ENCODE measurements at places on chromosomes 7 and 10.

- no peak for DNase-seq
These were observed 25.3 kb upstream of the PWWP2B start for GRCh38 chr10:132371641-132372081.

DNA sequence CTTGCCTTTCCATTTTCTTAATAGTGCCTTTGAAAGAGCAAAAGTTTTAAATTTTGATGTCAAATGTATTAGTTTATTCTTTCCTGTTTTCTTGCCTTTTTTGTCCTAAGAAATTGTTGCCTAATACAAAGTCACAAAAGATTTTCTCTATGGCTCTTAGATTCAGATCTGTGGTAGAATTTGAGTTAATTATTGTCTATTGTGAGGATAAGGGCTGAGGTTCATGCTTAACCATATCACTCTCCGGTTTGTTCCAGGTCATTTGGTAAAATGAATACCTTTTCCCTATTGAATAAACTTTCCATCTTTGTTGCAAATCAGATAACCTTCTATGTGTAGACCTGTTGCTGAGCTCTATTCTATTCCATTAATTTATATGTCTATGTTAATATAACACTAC, 96.0 kb downstream of the NOD1 start:
- no peak for DNase-seq

- DNase-seq, result peak; percentile 54
These were observed 25.5 kb downstream of the PRR15 start for GRCh38 chr7:29588900-29589696.

DNA sequence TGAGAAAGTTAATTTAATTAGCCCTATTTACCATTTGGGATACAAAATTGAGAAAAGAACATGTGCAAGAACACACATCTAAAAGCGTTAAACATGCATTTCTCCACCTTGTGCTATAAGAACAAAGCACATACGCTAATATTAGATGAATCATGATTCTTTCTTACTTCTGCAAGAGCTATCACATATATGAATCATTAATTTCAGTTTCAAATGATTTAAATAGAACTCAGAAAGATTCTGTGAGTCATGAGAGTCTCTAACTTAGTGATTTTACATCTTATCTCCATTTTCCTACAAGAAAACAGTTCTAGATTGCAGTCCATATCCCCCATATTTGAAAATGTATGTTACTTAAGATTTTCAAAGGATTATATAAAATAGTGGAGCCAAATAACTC, 173.9 kb downstream of the RNLS start:
- DNase-seq, result peak; percentile 44

GRCh38 chr7:114645451-114645850, 230.8 kb downstream of the FOXP2 start:
- DNase-seq, result no peak

DNA sequence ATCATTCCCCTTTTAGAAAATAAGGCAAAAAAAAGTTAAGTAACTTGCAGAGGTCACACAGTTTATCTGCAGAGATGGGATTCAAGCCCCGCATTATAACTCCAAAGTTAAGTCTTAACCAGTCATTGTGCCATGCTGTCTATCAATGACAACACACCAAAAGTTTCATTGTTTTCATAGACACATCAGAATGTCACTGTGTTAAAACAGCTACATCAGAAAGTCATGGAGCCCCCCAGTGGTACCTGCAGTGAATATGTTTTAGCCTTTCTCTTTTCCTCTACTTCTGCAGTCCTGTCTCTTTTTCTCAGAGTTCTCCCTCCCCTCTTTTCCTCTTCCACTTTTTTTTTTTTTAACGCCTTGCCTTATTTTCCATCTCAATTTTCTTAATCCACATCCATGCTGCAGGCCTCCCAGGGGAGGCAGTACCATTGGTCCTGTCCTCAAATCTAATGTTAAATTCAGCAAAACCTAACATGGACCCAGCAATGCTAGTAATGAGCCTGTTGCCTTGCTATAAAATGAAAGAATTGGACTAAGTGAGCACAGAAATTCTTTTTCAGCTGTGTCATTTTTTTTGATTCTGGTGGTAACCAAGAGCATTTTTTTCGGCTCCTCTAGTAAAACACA, 3.8 kb upstream of the NRCAM start:
- peak; percentile 50 for DNase-seq

- no peak for DNase-seq
These were observed 72.1 kb upstream of the TNRC18 start for GRCh38 chr7:5495581-5496375.

GRCh38 chr7:94748376-94748775, 92.4 kb upstream of the SGCE start:
- no peak for DNase-seq

DNA sequence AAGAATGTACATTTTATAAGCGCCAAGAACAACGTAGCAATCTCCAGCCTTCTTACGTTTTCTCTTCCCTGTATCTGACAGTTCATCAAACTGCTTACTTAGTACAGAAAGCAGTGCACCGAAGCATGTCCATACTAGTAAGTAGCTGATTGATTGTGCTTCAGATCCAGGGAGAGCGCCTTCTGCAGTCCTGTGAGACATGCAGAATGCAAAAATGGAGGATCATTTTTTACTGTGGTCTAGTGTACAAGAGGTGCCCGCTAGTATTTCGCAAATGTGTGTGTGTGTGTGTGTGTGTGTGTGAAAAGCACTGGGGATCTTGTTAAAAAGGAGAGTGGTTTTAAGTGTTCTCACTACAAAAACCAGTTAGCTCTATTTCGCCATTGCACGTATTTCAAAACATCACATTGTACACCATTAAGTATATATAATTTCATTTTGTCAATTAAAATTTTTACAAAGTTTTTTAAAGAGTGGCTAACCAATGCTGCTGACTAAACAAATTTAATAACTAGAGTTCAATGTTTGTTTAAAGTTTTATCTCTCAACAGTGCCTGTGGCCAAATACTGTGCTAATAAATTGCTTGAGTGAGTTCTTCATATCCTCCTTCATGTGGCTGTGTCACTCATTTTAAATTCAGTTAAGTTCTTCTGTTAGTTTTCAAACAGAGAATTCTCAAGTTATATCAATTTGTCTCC, 99.6 kb downstream of the ZMYND11 start:
- DNase-seq, result no peak

DNA sequence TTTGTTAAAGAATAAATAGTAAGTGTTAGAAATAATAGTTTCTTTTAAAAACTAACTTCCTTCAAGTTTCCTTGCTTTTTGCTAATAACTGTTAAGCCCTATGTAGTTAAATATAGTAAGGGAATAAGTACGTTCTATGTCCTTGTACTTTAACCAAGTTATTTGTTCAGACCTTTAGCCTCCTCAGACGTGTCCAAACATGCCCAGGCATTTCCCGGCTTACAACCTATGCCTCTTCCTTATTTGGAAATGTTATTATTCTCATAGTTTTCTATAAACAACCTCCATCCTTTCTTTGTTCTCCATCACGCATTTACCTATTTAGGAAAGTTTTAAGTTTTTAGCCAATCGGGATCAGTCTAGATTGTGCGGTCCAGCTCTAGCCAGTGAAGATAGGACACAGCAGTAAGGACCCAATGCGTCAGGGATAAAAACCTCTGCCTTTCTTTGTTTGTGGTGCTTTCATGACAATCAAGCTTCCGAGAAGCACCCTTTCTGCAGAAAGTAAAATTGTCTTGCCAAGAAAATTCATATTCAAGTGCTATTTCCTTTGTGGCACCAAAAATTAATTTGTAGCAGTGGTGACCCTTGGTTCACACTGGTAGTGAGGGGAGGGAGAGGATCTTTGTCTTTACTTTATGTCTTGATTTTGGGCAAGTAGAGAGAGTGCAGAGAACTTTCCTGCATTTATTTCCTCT, 851.3 kb upstream of the POM121L12 start:
- DNase-seq, result no peak

DNA sequence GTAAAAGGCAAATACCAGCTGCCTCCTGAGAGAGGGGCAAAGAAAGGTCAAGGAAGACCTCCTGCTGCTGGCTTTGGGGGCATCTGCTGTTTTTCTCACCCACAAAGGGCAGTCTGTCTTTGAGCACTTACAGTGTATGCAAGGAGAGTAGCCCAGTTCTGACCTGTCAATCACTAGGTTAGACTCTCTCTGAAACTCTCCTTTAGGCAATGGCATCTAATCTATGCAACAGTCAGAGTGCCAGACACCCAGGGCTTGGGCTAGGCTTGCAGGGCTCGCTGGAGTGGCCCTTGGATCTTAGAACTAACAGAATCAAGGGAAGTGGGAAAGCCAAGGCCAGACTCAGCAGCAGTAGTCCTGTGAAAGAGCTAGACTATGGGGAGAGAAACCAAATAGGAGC, 522.9 kb downstream of the NRG3 start:
- no peak for DNase-seq

GRCh38 chr10:3701491-3701890, 83.5 kb downstream of the KLF6 start:
- DNase-seq, result no peak

DNA sequence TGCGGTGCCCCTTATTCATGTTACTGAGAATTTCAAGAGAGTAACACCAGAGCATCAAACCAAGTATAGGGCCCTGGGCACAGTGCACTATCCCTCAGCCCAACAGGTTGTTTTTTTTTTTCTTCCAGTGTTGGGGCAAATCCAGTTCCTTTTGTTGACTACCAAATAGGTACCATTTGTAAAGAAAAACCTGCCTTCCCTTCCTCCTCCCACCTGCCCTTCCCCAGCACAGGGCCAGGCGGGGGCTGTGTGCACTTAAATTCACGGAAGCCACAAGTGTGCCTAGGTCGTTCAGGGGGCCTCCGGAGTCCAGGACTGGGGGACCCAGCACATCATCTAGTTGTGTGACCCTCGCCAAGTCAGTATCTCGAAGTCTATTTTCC, 595 bp upstream of the SFXN4 start:
- DNase-seq, result no peak

DNA sequence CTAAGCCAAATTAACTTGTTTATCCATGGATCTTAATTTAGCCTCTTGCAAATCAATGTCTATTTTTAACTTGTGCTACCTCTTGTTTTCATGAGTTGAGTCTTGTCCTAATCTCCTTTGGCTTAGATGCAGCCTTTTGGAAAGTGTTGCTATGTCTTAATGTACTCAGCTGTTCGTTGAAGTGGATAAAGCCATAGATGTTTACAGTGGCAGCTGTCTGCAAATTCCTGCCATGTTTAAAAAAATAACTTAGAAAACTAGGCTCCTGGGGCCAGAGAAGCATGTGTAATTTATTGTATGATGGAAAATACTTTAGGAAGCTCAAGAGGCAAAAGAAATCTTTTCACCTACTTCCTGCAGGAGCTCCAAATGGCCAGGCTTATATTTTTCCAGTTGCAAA, 253.1 kb upstream of the RHOBTB1 start:
- DNase-seq, result no peak

DNA sequence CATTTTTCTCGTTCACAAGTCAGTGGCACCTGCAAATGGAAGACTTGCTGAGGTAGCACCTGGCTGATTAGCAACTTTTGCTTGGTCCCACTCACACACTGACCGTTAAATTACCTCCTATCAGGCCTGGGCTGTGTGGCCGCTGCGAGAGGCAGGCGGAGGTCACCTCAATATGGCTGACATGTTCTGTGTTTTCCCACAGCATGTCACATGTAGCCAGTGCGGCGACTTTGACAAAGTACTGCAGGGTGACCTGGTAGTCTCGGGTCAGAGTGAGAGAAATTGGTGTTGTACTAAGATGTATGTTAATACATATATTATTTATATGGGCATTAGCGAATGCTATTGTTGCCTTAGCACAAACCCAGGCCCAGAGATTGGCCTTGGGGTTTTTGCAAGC, 307.5 kb downstream of the LRMDA start:
- no peak for DNase-seq

- no peak for DNase-seq
These were observed 11.0 kb upstream of the SH2D4B start for GRCh38 chr10:80526742-80527141.

GRCh38 chr10:17736223-17736622, 15.8 kb upstream of the TMEM236 start:
- DNase-seq, result no peak

GRCh38 chr7:35492451-35493175, 202.3 kb downstream of the HERPUD2 start:
- no peak for DNase-seq

DNA sequence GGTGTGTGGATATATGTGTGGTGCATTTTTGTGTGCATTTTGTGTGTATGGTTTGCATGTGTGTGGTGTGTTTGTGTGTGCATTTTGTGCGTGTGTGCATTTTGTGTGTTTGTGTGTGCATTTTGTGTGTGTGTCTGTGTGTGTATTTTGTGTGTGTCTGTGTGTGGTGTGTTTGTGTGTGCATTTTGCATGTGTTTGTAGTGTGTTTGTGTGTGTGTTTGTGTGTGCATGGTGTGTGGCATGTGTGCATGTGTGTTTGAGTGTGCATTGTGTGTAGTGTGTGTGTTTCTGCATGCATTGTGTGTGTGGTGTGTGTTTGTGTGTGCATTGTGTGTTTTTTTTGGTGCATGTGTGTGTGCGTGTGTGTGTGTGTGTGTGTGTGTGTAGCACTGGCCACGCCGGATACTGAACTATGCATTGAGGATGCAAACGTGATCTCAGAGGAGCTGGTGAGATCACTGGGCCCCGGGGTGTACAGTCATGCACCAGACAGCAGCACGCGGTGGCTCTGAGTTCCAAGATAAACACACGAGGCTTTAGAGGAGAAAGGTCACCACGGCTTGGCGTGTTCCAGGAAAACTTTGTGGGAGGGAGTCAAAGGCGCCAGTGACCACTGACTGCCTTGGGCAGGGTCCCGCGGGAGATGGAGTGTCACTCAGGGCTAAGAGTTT, 106.6 kb upstream of the SHH start:
- DNase-seq, result peak; percentile 73

- DNase-seq, result no peak
These were observed 21.6 kb upstream of the PSMG3 start for GRCh38 chr7:1591396-1591795.

GRCh38 chr7:147653456-147653855, 937.1 kb upstream of the C7orf33 start:
- DNase-seq, result no peak

- no peak for DNase-seq
These were observed 137.4 kb upstream of the RNF32 start for GRCh38 chr7:156503196-156503595.

DNA sequence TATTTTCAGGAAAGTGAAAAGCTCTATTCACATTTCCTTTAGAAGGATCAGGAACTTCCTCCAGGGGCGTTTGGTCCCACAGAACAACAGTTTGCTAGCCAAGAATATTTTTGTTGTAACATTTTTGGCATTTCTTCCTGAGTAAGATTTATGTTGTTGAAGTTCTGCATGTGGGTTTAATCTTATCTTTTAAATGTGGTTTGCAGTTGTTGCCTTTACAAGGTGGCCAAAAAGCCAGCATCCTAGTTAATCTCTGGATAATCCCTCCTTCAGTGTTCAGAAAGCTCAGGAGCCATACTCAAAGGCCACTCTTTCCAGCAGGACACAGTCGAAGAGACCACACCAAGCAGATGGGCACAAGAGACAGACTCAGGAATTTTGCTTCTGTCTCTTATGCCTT, 30.0 kb downstream of the SLC26A4 start:
- DNase-seq, result peak; percentile 46

Measured in fibroblast of mammary gland (primary cell).